A549 treated with GW870086 at 1 μM for 4 hours (cell line): ENCODE measurements at places on chromosomes 7 and 10. TPM values are rescaled to one million over a fixed set of nuclear protein-coding genes. Genes with fewer than 3 reads are reported as not detected.

MACC1 gene
- not detected in 5 replicates for total RNA-seq

BAZ1B gene
- 47.9 to 58.9 TPM (median 56.2 TPM) in 5 replicates for total RNA-seq

CYP3A5 gene
- 0.91 to 1.6 TPM (median 1.4 TPM) in 5 replicates for total RNA-seq

PEX1 gene
- total RNA-seq, result 4.3 to 6.8 TPM (median 6.3 TPM) in 5 replicates

OR9A2 gene
- total RNA-seq, result not detected in 5 replicates

KCNIP2 gene
- 0.79 to 0.95 TPM (median 0.81 TPM) in 4 of 5 replicates, not detected in the other for total RNA-seq

TFEC gene
- not detected in 5 replicates for total RNA-seq

NEUROG3 gene
- not detected in 5 replicates for total RNA-seq

NACAD gene
- 0.10 to 0.28 TPM (median 0.23 TPM) in 5 replicates for total RNA-seq

CHN2 gene
- total RNA-seq, result 0.22 TPM in 1 of 5 replicates, not detected in the others

CARD11 gene
- 1.5 to 2.4 TPM (median 1.9 TPM) in 5 replicates for total RNA-seq

CXCL12 gene
- total RNA-seq, result 0.10 to 0.27 TPM (median 0.15 TPM) in 4 of 5 replicates, not detected in the other

IKZF1 gene
- total RNA-seq, result not detected in 5 replicates

GIMAP2 gene
- total RNA-seq, result 0.08 TPM in 1 of 5 replicates, not detected in the others

CTAGE8 gene
- not detected in 5 replicates for total RNA-seq

TRIM73 gene
- total RNA-seq, result 1.2 to 2.7 TPM (median 2.4 TPM) in 5 replicates

PSMA2 gene
- total RNA-seq, result 196 to 218 TPM (median 201 TPM) in 5 replicates

CLRN3 gene
- not detected in 5 replicates for total RNA-seq

SPDYE5 gene
- total RNA-seq, result not detected in 5 replicates

TRPV5 gene
- not detected in 5 replicates for total RNA-seq

GIMAP4 gene
- total RNA-seq, result not detected in 5 replicates

CCDC186 gene
- total RNA-seq, result 2.8 to 6.2 TPM (median 5.4 TPM) in 5 replicates

FANK1 gene
- 2.3 to 3.4 TPM (median 2.9 TPM) in 5 replicates for total RNA-seq

WBP1L gene
- total RNA-seq, result 22.9 to 30.2 TPM (median 27.6 TPM) in 5 replicates

SH2D4B gene
- total RNA-seq, result 0.10 to 0.13 TPM in 2 of 5 replicates, not detected in the others

ABCB4 gene
- 0.03 TPM in 1 of 5 replicates, not detected in the others for total RNA-seq

SDK1 gene
- 0.30 to 0.72 TPM (median 0.46 TPM) in 5 replicates for total RNA-seq

CPN1 gene
- total RNA-seq, result 0.08 to 0.42 TPM (median 0.20 TPM) in 5 replicates
